Right ventricle myocardium superior (tissue), 1 donor: ENCODE measurements at places on chromosomes 2 and 18. TPM values are rescaled to one million over a fixed set of nuclear protein-coding genes. Genes with fewer than 3 reads are reported as not detected.

GRCh38 chr2:158998551-158999248, 30.3 kb downstream of the TANC1 start:
- no peak for DNase-seq

The SLC8A1 gene
- total RNA-seq = 958 TPM

DNA sequence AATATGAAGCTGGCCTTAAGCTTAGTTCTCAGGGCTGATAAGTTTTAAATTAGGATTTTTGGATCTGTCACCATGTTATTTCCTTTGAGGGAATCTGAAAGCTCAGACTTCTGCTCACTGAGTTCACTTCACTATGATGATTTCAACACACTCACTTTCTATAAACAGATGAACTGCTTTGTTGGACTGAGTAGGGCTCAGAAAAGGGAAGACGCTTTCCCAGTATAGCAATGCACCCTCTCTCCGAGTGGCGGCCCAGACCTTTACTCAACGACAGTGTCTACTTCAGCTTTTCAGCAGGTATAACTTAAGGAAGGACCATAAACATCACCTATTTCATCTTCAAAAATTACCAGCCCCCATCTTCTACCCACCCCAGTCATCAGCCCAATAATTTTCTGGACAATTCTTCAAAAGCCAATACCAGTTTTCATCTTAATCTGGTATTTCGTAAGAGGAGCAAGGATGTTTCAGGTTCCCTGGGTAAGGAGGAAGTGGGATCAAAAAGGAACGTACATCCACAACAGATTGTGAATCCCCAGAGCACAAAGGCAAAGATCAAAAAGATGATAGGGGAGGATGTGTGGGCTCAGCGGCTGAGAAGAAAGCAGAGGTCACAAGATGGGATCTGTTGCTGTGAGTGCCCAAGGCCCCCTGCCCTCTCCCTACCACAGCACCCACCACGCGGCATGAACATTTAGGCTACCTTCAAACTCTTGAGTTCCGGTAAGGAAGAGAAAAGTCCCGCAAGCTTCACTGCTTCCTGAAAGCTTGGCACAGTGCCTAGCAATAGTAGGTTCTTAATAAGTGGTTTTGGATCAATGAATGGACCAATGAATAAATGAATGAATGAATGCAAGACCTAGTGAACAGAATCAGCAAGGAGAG, 41.9 kb downstream of the LPIN2 start:
- no peak for DNase-seq

- peak; percentile 59 for DNase-seq
Observed at GRCh38 chr2:9178904-9179571, 27.6 kb upstream of the ASAP2 start.

The AGXT gene
- total RNA-seq = not detected

DNA sequence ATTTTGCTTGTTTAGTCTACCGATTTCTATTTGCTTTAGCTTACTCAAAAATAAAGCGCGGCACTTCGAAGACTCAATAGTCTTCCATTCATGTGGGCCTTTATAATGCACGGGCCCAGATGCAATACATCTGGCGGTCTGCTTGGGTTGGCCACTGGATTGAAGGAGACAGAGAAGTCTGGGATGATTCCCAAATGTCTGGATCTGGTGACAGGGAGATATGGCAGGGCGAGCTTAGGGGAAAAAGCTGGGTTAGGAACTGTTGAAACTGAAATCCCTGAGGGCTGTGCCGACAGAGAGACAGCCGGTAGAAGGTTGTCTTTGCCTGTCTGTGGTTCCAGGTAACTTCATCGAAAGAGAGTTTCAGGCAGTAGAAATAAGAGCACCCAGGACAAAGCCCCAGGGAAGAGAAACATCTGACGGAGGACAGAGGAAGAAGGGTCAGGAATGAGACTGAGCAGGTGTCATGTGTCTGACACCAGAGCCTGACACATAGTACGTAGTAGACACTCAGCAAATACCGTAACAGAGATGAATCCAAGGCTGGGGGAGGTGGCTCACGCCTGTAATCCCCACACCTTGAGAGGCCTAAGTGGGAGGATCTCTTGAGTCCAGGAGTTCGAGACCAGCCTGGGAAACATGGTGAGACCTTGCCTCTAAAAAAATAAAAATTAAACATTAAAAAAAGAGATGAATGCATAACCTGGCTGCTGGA, 13.6 kb downstream of the CLUL1 start:
- DNase-seq = no peak

DNA sequence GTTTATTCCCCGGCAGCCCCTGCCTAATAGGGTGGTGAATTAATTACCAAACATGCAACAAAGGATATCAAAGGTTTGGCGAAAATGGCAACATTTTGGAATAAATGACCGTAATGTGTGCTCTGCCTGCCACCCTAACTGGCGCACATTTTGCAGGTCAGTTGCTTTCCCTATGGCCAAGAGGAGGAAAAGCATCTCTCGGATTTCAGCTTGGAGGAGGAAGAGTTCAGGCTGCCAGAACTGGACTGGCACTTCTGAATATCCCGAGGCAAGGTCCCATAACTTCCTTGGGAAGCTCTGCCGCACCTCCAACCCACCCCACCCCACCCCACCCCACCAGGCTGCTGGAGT, 37.1 kb downstream of the SLC25A52 start:
- no peak for DNase-seq

DNA sequence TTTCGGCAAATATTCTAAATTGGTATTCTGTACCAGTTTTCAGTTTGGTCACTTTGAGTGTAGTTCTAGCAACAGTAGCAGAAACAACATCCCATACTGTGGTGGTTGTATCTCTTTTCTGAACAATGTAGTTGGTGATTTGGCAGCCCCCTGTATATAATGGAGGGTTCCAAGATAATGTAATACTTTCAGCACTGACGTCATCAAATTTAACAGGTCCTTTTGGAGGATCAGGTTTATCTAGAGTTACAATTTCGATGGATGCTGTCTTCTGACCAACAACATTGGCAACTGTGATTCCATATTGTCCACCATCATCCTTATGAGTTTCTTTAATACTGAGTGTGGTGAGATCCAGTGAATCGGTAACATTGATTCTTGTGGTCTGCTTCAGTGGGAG, 88.0 kb downstream of the PLEKHA3 start:
- no peak for DNase-seq

DNA sequence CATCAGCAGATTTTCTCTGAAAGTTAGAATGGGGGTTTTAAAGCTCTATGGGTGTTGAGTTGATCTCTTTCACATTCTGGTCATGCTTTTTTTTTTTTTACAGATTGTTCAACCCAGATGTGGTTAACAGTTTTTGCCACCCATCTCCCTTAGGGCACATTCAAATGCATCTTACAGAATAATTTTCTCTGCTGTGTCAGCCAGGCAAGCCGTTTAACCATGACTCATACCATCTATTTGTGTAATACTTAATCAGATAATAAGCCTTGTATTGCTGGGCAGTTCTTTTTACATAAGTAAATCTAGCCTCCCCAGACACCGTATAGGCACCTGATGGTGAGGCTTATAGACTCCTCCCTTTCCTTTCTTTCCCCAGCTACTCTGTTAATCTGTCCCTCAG, 62.0 kb downstream of the TGIF1 start:
- DNase-seq = no peak

DNA sequence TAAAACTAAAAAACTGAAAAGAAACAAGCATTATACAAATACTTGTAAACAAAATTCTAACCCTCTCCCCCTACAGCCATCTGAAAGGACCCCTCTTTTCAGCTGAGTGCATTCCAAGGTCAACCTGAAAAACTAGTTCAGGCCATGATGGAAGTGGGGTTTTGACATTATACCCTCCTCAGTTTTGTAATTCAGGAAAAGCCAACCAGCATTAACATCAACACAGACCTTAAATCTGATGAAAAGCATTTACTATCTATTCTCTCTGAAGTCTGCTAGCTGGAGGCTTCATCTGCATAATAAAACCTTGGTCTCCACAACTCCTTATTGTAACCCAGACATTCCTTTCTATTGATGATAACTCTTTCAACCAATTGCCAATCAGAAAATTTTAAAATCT, 302.2 kb downstream of the CNTNAP5 start:
- DNase-seq = no peak

The ERMN gene
- not detected for total RNA-seq

- DNase-seq = no peak
Observed at GRCh38 chr2:71664161-71664560, 210.8 kb downstream of the DYSF start.
